Ascending aorta (tissue), 2 donors: ENCODE measurements at places on chromosomes 2 and 18.

DNA sequence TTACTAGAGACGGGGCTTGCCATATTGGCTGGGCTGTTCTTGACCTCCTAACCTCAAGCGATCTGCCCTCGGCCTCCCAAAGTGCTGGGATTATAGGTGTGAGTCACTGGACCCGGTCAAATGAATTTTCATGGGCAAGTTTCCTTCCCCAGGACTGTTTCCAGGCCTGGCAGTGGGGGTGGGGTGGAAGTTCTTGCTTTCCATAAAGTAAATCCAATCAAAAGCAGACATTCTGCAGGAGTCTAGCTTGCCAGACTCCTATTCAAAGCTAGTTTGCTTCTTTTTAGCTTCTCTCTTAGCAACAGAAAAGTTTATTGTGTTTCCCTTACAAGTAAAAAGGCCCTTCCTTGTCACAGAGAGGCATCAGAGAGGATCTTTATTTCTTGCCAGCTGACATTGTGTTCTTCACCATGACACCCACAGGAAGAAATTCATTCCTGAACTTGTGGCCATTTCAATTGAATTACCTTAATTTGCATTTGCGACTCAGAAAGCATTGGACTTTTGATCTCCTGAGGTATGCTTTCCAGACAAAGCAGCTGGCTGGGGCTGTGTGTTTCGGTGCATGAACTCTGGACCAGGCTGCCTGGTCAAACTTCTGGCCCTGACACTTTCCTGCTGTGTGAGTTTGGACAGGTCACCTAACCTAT lies 37.9 kb downstream of the LYPD1 start:
- no peak for DNase-seq

DNA sequence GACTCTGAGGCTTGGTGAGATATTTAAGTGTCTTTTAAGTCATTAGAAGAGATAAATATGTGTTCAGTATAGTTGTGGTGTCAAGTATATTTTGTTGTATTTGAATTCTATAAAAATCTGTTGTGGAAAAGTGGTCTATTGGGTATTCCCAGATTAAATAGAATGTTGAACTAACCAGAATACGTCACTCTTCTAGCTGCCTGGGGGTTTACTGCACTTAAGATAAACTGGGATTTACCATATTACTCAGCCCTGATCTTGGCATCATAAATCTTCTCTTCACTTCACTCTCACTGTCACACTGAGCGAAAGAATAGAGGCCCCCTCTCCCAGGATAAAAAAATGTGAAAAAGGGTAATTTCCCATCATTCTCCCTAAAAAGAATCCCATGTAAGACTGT lies 129.8 kb downstream of the BCL2 start:
- no peak for DNase-seq

DNA sequence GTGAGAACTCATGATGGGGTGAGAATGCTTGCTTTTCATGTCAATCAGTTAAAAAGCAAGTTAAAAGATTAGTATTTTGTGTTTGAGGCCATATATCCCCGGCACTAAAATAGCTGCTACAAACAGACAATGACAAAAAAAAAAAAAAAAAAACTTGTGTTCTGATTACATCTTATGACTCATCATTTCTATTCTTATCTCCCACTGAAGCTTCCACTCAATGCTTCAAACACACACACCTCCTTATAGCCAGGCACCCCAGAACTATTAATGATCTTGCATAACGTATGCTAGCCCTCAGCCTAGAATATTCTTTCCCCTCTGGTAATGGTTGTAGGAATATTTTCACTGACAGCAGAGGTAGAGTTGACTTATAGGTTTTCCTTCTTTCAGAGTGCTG lies 778.3 kb downstream of the TRIB2 start:
- DNase-seq: no peak

- no peak for DNase-seq
Observed at GRCh38 chr2:201467666-201468065, 16.1 kb downstream of the STRADB start.

GRCh38 chr2:14941151-14941631 lies 308.7 kb downstream of the LRATD1 start:
- no peak for DNase-seq

DNA sequence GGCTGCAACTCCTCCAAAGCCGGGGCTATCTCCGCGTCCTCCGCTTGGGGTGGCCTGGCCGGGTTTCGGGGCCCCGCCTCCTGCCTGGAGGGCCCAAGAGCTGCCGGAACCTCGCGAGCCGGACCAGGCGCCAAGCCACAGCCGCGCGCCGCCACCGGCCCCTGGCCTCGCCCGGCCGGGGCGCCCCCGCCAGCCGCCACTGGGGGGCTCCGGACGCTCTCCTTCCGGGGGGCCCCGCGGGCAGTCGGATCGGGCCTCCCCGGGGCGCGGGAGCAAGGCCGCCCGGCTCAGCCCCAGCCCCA lies 17.4 kb upstream of the HAAO start:
- DNase-seq: peak; percentile 91

GRCh38 chr2:19609266-19609665 lies 250.8 kb upstream of the OSR1 start:
- DNase-seq: no peak

- no peak for DNase-seq
Observed at GRCh38 chr18:12233378-12233777, 20.8 kb upstream of the CIDEA start.
